ENCODE measurements at places on chromosomes 5 and 9. TPM values are rescaled to one million over a fixed set of nuclear protein-coding genes. Genes with fewer than 3 reads are reported as not detected.

GRCh38 chr5:180207593-180207992, 1.4 kb downstream of the RASGEF1C start:
- DNase-seq: peak; percentile 39

DNA sequence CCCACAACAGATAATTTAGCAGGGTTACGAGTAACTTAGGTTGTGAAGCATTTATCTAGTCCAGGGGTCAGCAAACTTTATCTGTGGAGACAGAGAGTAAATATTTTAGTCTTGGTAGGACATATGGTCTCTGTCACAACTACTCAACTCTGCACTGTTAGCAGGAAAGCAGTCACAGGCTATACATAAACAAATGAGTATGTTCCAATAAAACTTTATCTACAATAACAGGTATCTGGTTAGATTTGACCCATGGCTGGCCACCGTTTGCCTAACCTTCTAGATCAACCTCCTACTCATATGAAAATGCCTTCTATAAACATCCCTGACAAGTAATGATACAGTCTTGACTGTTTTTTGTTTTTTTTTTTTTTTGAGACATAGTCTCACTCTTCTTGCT, 13.0 kb upstream of the HK3 start:
- no peak for DNase-seq

DNA sequence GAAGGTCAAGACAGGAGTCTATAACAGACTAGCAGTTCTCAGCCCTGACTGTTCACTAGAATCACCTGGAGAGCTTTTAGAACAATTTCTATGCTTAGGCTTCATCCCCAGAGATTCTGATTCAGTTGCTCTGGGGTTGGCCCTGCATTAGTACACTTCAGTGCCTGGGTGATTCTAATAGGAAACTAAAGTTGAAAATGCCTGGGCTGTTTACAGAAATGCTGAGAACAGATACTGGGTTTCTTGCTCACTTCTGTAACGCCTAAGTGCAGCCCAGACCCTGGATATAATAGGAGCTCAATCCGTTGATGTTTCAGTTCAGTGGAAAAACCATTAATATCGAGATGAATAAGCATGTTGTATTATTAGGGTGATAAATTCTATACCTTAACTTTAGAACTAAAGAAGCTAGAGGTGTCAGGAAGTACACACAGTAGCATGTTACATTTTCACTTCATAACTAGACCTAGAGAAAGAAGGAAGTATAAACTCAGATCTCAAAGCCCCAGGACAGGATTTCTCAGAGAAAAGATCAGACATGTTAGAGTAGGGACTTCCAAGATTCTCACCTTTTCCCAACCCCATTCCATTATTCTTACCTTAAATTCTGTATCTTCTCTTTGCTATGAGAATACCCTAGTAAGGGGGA, 20.4 kb downstream of the HAVCR2 start:
- no peak for DNase-seq

- no peak for DNase-seq
Measured at GRCh38 chr9:98964201-98964600, 20.5 kb downstream of the COL15A1 start.

DNA sequence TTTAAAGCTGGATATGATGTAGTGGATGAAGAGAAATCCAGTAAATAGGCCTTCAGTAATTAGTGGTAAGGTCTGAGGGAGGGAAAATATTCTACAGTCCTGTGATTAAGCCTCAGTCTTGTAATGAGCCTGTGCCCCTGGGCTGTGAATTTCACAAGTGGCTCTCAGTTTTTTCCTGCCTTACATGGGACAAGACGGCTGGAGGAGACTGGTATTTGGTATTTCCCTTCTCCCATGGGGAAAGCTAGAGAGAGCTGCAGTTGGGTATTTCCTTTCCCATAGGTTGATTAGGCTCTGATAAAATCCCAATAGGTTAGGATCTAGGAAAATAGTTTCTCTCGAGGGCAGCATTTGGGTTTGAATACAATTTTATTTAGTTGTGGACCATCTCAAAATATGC, 62.2 kb upstream of the GNA14 start:
- DNase-seq: no peak

DNA sequence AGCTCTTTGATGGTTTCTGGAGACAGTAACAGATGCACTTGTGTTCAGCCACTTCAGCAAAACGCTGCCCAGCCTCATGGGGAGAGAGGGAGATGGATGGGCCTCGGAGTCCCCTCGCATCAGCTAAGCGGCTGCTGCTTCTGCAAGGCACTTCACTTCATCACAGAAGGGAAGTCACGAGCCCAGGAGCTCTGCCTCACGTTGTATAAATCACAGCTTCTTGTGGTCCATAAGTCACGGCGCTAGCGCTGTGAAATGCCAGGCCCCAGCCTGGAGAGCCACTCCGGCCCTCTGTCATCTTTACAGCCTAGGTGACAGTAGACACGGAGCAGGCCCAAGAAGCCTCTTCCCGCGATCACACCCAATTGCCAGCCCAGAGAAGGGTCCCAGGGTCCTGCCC, 23.4 kb downstream of the DBH start:
- no peak for DNase-seq

DNA sequence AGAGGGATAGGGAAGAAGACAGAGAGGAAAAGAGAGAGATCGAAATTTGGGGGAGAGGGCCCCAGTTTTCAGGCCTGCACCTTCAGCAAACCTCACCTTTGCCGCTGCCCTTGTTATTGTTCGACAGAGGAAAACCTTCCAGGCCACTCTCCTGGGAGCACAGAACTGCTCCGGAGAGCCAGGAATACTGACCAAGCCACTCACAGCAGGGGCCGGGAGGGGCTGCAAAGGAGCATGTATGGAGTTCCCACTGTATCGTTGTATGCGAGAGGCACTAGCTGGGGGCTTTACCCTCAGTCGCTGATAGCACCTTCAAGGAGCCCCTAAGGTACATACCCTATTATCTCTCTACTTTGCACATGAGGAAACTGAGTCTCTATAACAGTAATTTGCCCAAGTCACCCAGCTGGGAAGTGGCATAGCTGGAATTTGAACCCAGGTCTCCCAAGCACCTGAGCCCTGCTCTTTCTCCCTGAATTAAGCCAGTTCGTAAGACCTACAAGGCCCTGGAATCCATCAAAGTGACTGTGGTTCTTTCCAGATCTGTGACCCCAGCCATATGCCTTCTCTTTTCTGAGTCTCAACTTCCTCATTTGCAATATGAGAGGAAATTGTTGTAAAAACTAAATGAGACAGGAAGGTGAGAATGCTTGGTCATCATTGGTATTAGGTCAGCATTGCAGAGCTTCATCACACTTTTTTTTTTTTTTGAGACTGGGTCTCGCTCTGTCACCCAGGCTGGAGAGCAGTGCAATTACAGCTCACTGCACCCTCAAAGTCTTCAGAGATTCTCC, 21.0 kb upstream of the FOXE1 start:
- no peak for DNase-seq

IFNK gene
- not detected for total RNA-seq

GPR150 gene
- not detected for total RNA-seq

SEMA5A gene
- total RNA-seq: 9.1 TPM

RANBP3L gene
- total RNA-seq: not detected

PDE6A gene
- not detected for total RNA-seq

PCDHA9 gene
- under 0.01 TPM for total RNA-seq
